Stimulated activated CD4-positive, alpha-beta T cell treated with anti-CD3 and anti-CD28 coated beads, Interleukin-12 subunit alpha, Interleukin-12 subunit beta, amount 100 ng/mL, for 48 hours (primary cell): ENCODE measurements at places on chromosomes 1 and 21.
A peak's percentile ranks its signal among the peaks of the same experiment; 100 is the strongest.

GRCh38 chr1:189659731-189660130 is 817.9 kb downstream of the BRINP3 start:
- no peak for DNase-seq

- no peak for DNase-seq
These were observed 39.5 kb upstream of the CNTN2 start for GRCh38 chr1:205003358-205004131.

- no peak for DNase-seq
These were observed 53.2 kb upstream of the PARP1 start for GRCh38 chr1:226461087-226461486.

- DNase-seq: no peak
These were observed 10.7 kb upstream of the EPHB2 start for GRCh38 chr1:22699681-22700520.

DNA sequence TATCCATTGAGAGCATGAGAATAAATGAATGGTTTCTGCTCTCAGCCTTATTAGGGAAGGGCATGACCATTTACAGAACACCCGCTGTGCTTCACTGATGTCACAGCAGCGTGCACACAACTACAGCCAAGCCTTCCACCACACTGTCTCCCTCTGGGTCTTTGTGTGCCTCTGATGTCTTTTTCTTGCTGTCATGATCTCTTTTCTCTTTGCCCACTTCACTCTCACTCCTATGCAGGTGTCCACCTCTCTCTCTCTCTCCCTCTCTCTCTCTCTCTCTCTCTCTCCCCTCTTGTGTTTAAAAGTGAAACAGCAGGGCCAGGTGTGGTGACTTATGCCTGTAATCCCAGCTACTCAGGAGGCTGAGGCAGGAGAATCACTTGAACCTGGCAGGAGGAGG is 232.5 kb upstream of the JUN start:
- DNase-seq: no peak

DNA sequence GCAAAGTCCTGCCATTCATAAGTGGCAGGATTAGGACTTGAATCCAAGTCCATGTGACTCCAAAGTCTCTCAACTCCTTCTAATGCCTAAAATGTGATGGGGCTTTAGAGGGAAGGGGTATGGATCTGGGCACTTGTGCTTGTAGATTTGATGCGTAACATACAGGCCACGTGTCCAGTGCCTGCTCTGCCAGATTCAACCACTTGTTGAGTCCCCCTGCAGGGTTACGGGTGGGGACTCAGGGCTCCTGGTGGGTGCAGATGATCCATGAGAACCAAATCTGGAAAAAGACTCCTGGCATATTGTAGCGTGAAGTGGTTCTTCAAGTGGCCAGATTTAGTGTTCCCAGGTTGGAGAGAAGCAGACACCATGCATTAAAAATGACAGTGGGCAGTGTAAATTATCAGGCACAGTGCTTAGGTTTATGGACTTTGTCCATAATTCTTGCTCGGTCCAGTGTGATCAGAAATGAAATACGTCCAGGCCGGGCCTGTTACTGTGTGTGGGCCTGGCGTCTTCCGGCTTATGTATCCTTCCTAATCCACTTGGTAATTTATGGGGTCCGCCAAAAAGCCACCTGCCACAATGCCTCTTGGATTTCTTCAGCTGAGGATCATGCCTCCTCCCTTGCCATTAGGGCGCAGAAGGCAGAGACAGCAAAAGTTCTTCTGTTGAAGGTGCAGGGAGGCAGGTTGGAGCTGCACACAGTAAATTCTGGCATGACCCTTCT is 51.2 kb upstream of the LRP8 start:
- no peak for DNase-seq

GRCh38 chr21:40847951-40848350 is 993 bp upstream of the DSCAM start:
- no peak for DNase-seq

DNA sequence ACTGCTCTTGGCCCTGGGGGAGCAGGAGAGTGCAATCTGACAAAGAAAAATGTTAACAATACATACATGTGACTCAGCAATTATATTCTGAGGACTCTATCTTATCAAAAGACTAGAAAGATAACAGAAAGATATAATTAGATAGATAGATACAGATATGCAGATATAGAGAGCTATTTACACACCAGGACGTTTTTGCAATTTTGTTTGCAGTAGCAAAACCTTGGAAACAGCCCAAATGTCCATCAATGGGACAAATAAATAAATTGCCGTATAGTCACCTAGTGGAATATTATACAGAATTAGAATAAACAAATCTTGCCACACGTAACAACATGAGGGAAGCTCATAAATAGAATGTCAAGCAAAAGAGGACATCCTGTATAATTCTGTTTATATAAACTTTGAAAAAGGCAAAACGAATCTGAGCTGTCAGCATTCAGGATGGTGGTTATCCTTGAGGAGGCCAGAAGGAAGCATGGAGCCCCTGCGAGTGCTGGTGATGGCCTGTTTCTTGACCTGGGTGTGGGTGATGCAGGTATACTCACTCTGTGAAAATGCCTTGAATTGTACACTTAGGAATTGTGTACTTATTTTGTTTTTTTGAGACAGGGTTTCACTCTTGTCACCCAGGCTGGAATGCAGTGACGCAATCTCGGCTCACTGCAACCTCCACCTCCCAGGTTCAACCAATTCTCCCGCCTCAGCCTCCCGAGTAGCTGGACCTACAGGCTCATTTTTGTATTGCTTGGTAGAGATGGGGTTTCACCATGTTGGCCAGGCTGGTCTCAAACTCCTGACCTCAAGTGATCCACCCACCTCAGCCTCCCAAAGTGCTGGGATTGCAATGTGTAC is 12.8 kb upstream of the TRIM63 start:
- no peak for DNase-seq

DNA sequence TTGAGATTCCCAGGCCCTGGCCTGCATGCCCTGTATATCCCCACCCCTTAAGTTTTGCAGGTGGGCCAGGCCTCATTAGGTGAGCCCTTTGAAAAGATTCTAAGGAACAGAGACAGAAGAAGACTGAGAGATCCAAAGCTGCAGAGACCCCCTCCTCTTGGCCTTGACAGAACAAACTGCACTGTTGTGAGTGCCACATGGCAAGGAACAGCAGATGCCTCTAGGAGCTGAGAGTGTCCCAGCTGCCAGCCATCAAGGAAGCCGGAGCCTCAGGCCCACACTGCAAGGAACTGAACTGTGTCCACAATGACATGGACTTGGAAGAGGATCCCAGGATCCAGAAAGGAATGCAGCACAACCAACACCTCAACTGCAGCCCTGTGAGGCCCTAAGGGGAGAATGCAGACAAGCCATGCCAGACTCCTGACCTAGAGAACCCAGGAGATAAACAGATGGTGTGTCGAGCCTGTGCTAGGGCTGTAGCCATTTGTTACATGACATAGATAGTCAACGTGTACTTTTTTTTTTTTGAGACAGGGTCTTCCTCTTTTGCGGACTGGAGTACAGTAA is 182.7 kb downstream of the AJAP1 start:
- DNase-seq: no peak

DNA sequence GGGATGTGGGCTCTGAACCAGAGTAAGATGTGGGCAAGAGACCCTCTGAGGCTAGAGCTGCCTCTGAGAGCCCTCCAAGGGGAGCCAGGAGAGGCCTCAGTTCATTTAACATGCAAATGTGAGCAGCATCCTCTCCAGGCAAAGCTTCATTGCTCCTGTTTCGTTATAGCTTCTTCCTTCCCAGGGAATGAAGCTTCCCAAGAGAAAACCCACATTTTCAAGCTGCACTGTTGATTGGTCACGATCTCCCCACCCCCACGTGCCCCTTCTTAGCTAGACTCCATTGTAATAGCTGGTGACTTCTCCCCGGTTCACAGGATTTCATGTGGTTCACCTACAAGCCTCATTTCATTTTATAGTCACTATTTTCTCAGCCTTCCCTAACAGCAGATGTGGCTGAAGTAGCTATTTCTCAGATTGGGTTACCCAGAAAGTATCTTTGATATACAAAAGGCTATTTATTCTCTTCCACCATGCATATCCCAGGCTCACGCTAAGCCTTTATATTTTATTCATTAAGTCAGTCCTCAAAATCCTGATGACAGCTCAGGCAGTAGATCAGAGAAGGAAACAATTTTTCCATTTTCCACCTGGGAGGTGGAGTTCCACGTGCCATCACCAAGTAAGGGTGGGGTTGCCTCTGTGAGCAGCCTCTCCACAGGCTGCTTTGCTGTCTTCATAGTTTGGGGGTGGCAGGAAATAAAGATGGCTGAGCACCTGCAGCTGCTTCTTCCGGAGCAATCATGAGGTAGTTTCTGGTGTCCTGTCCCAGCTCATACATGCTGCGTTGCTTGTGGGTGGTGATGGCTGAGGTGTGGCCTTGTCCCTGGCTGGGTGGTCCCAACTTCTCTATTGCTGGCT is 178.3 kb upstream of the RAB4A start:
- DNase-seq: no peak

- no peak for DNase-seq
These were observed 51.8 kb upstream of the GFI1 start for GRCh38 chr1:92538413-92539061.

- no peak for DNase-seq
These were observed 18.4 kb upstream of the DESI2 start for GRCh38 chr1:244634546-244634945.

- DNase-seq: no peak
These were observed 1.4 kb downstream of the GOLPH3L start for GRCh38 chr1:150695561-150695960.

DNA sequence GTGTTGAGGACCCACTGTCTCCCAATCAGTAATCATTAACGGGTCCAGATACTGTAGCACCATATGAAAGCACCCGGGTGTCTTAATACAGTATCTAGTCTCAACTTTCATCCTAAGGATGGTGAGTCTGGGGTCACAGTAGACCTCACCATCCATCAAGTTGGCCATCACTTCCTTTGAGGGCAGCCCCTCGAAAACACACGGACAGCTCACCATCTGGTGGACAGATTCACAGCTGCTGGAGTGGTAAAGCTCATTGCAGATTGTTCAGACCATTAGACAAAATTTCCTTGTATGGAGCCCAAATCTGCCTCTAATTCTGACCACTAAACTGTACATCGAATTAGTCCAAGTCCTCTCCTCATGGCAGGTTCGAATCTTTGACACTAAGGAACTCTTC is 123.1 kb downstream of the PGBD5 start:
- no peak for DNase-seq

- no peak for DNase-seq
These were observed 34.3 kb upstream of the HMCN1 start for GRCh38 chr1:185699874-185700273.

GRCh38 chr1:58964880-58965279 is 181.0 kb upstream of the JUN start:
- no peak for DNase-seq

- DNase-seq: peak; percentile 1
These were observed 28.9 kb downstream of the ODR4 start for GRCh38 chr1:186404454-186405051.

- no peak for DNase-seq
These were observed 1.4 kb upstream of the CSF3R start for GRCh38 chr1:36484099-36484498.

- no peak for DNase-seq
These were observed 31.7 kb downstream of the CHRM3 start for GRCh38 chr1:239417986-239418640.

- DNase-seq: no peak
These were observed 145.2 kb upstream of the ETS2 start for GRCh38 chr21:38660333-38661196.

- DNase-seq: no peak
These were observed 2.5 kb upstream of the OLFML3 start for GRCh38 chr1:113976609-113977278.

DNA sequence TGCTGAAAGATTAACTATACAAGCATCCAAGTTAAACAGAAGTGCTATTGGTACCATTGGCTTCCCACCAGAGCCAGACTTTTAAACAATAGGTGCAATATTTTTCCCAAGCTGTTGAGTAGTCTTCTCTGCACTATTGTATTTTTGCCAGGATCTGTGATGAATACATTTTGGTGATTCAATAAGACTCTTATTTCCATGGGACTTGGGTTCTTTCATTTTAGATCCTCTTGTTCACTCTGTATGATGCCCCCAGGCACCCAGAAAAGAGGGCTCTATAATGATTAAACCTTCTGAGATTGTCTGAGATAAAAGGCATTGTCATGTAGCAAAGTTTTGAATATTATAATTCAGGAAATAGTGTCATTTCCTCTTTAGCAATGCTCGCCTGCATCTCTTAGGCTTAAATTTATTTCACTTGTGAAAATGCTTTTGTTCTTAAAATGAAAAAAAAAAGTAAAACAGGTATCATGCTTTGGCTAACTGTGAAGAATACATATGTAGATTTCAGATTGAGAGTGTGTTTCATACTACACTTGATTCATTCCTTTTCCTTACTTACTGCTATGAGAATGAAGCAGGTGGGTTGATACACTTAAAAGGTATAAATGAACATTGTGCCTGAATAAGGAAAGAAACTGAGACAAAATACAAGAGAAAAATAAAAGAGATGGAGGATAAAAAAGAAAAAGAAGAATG is 275.0 kb downstream of the HMCN1 start:
- no peak for DNase-seq

GRCh38 chr1:180571060-180571831 is 12.5 kb downstream of the OVAAL start:
- no peak for DNase-seq

- no peak for DNase-seq
These were observed 163.3 kb downstream of the TM2D1 start for GRCh38 chr1:61561666-61562065.
